Right lobe of liver (tissue), 6 donors: ENCODE measurements at places on chromosomes 3 and 15. TPM values are rescaled to one million over a fixed set of nuclear protein-coding genes. Genes with fewer than 3 reads are reported as not detected.

GRCh38 chr3:169241630-169241990 is 421.9 kb downstream of the MECOM start:
- no peak overlapping the region for H3K27ac ChIP-seq
- H3K27me3 ChIP-seq = no peaks in the 10 kb centered on the region
- no peaks in the 10 kb centered on the region for H3K4me1 ChIP-seq
- DNase-seq = no peak
- H3K36me3 ChIP-seq = no peaks in the 10 kb centered on the region

DNA sequence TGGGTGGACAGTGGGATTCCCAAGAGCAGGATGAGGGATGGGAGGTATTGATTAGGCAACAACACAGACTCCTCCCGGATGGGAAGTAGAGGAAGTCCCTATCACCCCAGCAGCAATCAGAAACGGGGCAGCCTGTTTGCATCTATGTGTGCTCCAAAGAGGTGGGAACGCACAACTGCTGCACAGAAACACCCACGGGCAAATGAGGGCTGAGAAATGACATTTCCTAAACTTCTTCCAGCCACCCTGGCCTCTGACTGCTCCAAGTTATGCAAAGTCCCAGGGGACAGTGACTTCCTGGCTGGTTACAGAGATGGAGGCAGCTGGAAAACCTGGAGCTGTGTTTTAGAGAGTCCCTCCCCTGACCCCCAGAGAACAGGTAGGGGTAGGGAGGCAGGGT is 42.6 kb downstream of the HCN4 start:
- H3K27ac ChIP-seq = no peak overlapping the region
- no peaks in the 10 kb centered on the region for H3K4me1 ChIP-seq
- DNase-seq = peak; percentile 3
- no peaks in the 10 kb centered on the region for H3K36me3 ChIP-seq

GRCh38 chr3:123124971-123125370 is 58.1 kb downstream of the PDIA5 start:
- peaks cover 17% of the 10 kb centered on the region for H3K4me1 ChIP-seq
- H3K27ac ChIP-seq = no peak overlapping the region
- DNase-seq = no peak
- H3K4me3 ChIP-seq = no peak overlapping the region
- H3K36me3 ChIP-seq = peaks cover 74% of the 10 kb centered on the region

- no peak overlapping the region for H3K27ac ChIP-seq
- peak; percentile 33 for DNase-seq
- H3K4me3 ChIP-seq = no peak overlapping the region
- H3K36me3 ChIP-seq = no peaks in the 10 kb centered on the region
- no peaks in the 10 kb centered on the region for H3K27me3 ChIP-seq
- no peaks in the 10 kb centered on the region for H3K4me1 ChIP-seq
Observed at GRCh38 chr3:46857485-46858341, 5.5 kb downstream of the MYL3 start.

Gene MOBP
- total RNA-seq = not detected

Gene ABHD2
- total RNA-seq = 291 TPM

Gene PDZRN3
- total RNA-seq = 0.33 TPM

Gene REC114
- not detected for total RNA-seq

Gene CSPG5
- total RNA-seq = 0.25 TPM
